Left lung (tissue), 14 donors: ENCODE measurements at places on chromosomes 13 and 19. TPM values are rescaled to one million over a fixed set of nuclear protein-coding genes. Genes with fewer than 3 reads are reported as not detected.

The LGALS7 gene
- 0.58 TPM for polyA plus RNA-seq

The OR7A5 gene
- polyA plus RNA-seq, result not detected

The BRD4 gene
- polyA plus RNA-seq, result 52.6 TPM

The SSC5D gene
- polyA plus RNA-seq, result 7.8 TPM

The SMIM44 gene
- not detected for polyA plus RNA-seq

The CD79A gene
- 1.1 TPM for polyA plus RNA-seq

The FPR1 gene
- 2.0 TPM for polyA plus RNA-seq

The C19orf12 gene
- polyA plus RNA-seq, result 18.6 TPM

The BRME1 gene
- polyA plus RNA-seq, result 7.8 TPM

The ATP13A1 gene
- 46.2 TPM for polyA plus RNA-seq

The OR4F17 gene
- not detected for polyA plus RNA-seq

The HTR2A gene
- 0.56 TPM for polyA plus RNA-seq

The HPN gene
- polyA plus RNA-seq, result 27.6 TPM

The CILP2 gene
- polyA plus RNA-seq, result 0.22 TPM

The ZNF283 gene
- 24.7 TPM for polyA plus RNA-seq

The CYP4F8 gene
- not detected for polyA plus RNA-seq

The NLRP5 gene
- polyA plus RNA-seq, result not detected

The CEACAM7 gene
- 0.23 TPM for polyA plus RNA-seq

The APOC4 gene
- polyA plus RNA-seq, result not detected

The CKM gene
- polyA plus RNA-seq, result 0.26 TPM

The FSD1 gene
- polyA plus RNA-seq, result 1.8 TPM

The PNMA8B gene
- polyA plus RNA-seq, result 3.5 TPM

The LPAR6 gene
- polyA plus RNA-seq, result 59.0 TPM

The RXFP2 gene
- polyA plus RNA-seq, result not detected

The IRGC gene
- polyA plus RNA-seq, result not detected

The BAX gene
- 63.1 TPM for polyA plus RNA-seq

The RTBDN gene
- polyA plus RNA-seq, result 0.21 TPM

The RPL18 gene
- polyA plus RNA-seq, result 1,744 TPM

The KIRREL2 gene
- polyA plus RNA-seq, result 2.4 TPM

The PRODH2 gene
- not detected for polyA plus RNA-seq

The DCT gene
- polyA plus RNA-seq, result 0.31 TPM

The MYCBP2 gene
- polyA plus RNA-seq, result 88.3 TPM

The USHBP1 gene
- polyA plus RNA-seq, result 11.6 TPM

The KIR3DL1 gene
- 0.11 TPM for polyA plus RNA-seq

The SLC25A41 gene
- 1.7 TPM for polyA plus RNA-seq

The ZNF547 gene
- 6.2 TPM for polyA plus RNA-seq

The KIR2DL4 gene
- polyA plus RNA-seq, result not detected

The NR1H2 gene
- polyA plus RNA-seq, result 34.0 TPM

The MAP3K10 gene
- 15.8 TPM for polyA plus RNA-seq

The ACTMAP gene
- polyA plus RNA-seq, result 12.2 TPM

The UBE2L5 gene
- polyA plus RNA-seq, result 0.95 TPM

The TMTC4 gene
- 28.2 TPM for polyA plus RNA-seq

The ZBTB45 gene
- polyA plus RNA-seq, result 11.4 TPM

The BRCA2 gene
- polyA plus RNA-seq, result 12.7 TPM

The PRRG2 gene
- polyA plus RNA-seq, result 4.8 TPM

The MEIS3 gene
- polyA plus RNA-seq, result 24.9 TPM

The ZSWIM4 gene
- polyA plus RNA-seq, result 7.8 TPM

The SLC6A16 gene
- polyA plus RNA-seq, result 3.8 TPM

The DPF1 gene
- 2.5 TPM for polyA plus RNA-seq

The RFPL4A gene
- not detected for polyA plus RNA-seq

The CCL25 gene
- polyA plus RNA-seq, result 0.46 TPM

The KASH5 gene
- not detected for polyA plus RNA-seq

The NCR1 gene
- polyA plus RNA-seq, result 2.5 TPM
